Astrocyte of the hippocampus (primary cell): ENCODE measurements at places on chromosomes 6 and 20.

- no peak for DNase-seq
These were observed 8.8 kb upstream of the BPHL start for GRCh38 chr6:3109761-3110160.

DNA sequence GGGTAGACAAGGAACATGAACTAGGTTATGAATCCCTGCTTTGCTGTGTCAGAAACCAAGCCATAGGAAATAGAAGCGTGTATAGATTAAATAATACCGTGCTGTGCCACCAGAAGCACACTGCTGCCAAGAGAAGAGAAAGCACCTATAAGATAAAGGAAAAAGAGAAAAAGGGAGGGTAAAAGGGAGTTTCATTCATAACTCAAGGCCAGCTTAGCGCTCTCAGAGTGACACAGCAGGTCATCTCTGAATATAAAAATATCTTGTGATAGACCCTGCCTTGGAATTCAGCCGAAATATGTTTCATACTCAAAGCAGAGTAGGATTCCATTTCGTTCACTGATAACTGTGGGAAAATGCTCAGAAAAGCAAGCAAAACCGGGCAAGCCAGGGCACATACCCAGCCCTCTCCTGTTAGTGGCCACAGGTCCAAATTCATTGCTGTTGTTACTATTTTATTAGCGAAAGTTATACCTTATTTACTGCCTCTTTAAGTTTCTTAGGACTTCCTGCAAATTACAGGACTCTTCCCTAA, 8.7 kb downstream of the JAG1 start:
- DNase-seq, result no peak

DNA sequence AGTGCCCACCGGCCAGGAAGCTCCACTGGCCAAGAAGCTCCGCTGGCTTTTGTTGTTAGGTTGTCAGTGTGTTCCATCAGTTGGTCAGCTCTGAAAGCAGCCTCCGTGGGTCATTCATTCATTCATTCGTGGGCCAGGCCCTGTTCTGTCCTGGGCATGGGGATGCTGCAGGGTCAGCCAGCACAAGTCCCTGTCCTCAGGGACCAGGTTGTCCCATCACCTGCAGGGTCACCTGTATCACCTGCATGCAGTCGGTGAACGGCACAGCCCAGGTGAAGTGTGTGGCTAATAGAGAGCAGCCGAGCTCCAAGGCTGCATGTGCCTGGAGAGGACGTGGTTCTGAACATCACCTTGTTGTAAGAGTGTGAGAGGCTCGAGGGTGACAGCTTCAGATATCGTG, 403.5 kb downstream of the CDH4 start:
- no peak for DNase-seq

DNA sequence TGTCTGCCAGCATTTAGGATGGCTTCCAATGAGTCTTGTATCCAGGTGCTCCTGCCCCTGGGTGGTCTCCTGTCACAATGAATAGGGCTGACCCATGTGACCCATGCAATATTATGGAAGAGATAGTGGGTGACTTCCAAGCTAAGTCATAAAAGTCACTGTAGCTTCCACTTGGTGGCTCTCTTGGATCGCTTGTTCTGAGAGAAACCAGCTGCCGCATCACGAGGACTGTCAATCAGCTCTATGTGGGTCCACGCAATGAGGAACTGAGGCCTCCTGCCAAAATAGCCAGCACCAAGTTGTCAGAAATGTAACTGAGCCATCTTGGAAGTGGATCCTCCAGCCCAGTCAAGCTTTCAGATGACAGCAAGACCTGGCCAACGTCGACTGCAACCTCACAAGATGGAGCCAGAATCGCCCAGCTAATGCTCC, 14.9 kb upstream of the MATN4 start:
- DNase-seq, result no peak

DNA sequence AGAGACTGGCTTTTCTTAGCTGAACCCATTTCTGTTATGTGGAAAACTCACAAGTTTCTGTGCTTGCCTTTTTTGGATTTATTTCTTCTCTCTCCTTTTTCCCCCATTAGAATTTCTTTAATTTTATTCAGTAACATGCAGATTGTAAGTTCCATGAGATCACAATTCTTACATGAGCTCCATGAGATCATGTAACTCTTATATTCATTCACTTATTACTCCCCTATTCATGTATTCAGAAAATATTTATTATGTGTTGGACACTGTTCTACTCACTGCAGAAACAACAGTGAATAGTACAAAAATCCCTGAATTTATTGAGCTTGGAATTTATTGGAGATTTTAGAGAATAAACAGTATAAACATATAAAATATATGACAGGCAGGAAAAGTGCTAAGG, 105.8 kb downstream of the INSM1 start:
- no peak for DNase-seq

DNA sequence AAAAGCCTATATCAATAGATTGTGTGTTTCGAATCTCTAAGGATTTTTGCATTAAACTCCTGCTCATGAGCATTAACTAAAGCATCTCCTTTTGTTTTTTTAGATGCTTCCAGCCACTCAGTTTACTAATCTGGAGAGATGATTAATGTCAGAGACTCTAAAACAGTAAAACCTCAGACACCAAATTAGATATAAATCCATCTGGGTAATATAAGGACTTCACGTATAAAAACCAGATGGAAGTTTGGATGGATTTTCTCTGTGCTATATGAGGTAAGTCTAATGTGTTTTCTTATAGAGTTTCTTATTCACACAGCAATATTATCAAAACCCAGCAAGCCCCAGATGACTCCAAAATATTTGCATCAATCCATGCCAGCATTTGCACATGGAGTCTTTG, 137.2 kb downstream of the SYNE1 start:
- DNase-seq, result no peak

DNA sequence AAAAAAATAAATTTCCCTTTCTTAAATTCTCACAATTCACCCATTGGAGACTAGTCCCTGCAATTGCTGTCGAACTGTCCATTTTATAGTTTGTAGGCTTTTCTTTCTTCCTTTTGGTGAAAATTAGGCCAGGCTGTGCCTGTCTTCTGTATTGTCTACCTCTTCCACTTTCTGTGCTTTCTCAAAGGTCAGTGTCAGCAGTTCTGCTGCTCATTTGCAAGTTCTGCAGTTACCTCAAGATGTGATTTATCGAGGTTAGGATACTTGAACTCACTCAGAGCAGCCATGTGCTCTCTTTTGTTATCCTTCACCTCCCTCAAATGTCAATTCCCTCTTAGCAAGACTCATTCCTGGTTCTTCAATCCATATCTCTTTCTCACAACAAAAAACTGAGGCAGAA, 179.1 kb downstream of the SLC35F1 start:
- DNase-seq, result no peak
